HS-27A (cell line): ENCODE measurements at places on chromosomes 4 and X.

DNA sequence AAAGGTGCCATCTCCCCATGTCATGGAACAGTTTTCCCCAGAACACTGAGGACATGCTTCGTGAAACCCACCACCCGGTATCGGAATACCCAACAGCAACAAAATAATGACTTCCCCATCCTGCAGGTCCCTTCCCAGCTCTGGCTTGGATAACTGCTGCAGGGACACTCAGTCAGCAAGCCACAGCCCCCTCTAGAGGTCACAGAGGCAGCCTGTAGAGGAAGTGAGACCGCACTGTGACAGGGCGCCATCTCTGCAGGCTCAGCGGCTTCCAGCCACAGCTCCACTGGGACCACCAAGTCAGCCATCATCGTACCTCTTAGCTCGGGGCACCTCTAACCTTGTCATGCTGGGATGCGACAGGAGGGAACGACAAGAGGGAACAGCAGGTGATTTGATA is 315.9 kb downstream of the LDB2 start:
- no peak for DNase-seq

GRCh38 chrX:8632924-8633323 is 99.0 kb downstream of the ANOS1 start:
- DNase-seq: no peak

GRCh38 chr4:56158483-56158882 is 209.7 kb downstream of the CEP135 start:
- DNase-seq: no peak

- DNase-seq: no peak
Measured at GRCh38 chr4:147836807-147837206, 104.9 kb downstream of the ARHGAP10 start.

- no peak for DNase-seq
Measured at GRCh38 chrX:151873096-151873495, 39.6 kb upstream of the MAGEA4 start.

- no peak for DNase-seq
Measured at GRCh38 chr4:100795581-100795980, 277.8 kb upstream of the EMCN start.

DNA sequence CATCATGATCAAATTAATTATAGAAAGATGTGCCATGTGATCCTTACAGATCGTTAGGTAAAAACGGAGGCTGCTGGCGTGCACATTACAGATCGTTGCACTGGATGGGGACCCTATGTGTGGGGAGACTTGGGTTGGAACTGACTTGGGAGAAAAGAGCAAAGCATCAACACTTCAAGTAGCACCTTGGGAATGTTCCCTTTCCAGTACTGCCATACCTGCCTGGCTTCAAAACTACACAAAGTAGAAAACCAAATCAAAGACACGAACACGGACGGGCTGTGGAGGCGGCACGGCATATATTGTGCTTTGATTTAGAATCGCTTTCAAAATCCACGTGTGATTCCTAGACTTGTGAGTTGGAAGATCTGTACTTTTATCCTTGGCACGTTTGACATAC is 898 bp downstream of the CMC4 start:
- no peak for DNase-seq

GRCh38 chrX:46589977-46590723 is 16.6 kb downstream of the CHST7 start:
- no peak for DNase-seq

GRCh38 chrX:108590496-108590895 is 145.9 kb downstream of the IRS4 start:
- DNase-seq: no peak

DNA sequence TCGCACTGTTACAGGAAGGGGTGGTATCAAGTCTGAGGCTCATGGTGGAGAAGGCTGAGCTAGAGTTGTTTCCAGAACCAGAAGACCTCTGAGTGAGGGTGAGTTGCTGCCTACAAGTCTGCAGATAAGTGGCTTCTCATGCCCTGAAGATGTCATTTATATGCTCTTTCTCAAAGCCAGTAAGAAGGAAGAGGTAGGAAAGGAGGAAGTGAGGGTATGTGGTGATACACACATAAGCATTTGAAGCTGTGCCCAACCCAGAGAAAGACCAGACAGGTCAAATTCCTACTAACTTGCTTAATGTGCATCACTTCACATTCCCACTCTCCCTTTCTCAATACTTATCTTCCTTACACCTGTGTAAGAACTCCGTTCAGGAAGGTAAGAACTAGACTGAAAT is at the start of gene PPBP:
Gene PPBP, minus strand, starts transcription at position 130 of the 400 bp plus-strand sequence. Its CDS starts 87 bp downstream, at position 43.
- DNase-seq: no peak
